ENCODE measurements at places on chromosomes 16 and 17.

GRCh38 chr17:51402899-51403298, 142.6 kb downstream of the UTP18 start:
- no peak for DNase-seq

DNA sequence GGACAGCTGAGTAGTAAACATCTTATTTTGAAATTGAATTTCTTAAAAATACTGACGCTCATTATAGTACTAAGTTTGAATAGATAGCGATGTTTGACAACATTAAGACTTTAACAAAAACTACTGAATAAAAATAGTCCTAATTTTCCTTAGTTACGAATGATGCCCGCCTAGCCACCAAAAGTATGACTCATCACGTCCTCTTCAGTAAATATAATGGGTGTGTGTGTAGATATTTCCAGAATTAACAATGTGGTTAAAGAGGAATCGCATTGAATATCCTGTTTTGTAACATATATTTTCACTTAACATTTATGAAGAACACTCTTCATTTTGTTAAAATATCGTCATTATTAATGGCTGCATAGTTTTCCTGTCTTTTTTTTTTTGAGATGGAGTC, 187.6 kb downstream of the MYO1D start:
- no peak for DNase-seq

GRCh38 chr16:1026057-1026783, 44.6 kb downstream of the SOX8 start:
- no peak for DNase-seq

DNA sequence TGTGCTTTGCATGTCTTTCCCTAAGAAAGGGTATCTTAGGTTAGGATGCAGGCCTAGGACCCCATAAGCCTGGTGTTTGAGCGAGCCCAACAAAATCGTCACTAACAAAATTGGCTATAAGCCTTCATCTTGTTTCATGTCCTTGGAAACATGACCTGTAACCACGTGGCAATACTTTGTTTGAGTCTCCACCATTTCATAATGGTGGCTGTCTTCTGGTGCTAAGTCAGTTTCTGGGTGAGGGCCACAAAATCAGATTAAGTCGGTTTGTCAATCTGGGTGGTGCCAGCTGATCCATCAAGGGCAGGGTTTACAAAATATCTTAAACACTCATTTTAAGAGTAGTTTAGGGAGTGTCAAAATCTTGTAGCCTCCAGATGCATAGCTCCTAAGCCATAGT, 33.0 kb downstream of the C16orf54 start:
- DNase-seq, result no peak

- DNase-seq, result no peak
Observed at GRCh38 chr17:63837480-63837879, 5.0 kb downstream of the SMARCD2 start.

- no peak for DNase-seq
Observed at GRCh38 chr17:15405058-15405415, 62.4 kb downstream of the CDRT4 start.

GRCh38 chr16:85607796-85608514, 5.2 kb upstream of the GSE1 start:
- no peak for DNase-seq

DNA sequence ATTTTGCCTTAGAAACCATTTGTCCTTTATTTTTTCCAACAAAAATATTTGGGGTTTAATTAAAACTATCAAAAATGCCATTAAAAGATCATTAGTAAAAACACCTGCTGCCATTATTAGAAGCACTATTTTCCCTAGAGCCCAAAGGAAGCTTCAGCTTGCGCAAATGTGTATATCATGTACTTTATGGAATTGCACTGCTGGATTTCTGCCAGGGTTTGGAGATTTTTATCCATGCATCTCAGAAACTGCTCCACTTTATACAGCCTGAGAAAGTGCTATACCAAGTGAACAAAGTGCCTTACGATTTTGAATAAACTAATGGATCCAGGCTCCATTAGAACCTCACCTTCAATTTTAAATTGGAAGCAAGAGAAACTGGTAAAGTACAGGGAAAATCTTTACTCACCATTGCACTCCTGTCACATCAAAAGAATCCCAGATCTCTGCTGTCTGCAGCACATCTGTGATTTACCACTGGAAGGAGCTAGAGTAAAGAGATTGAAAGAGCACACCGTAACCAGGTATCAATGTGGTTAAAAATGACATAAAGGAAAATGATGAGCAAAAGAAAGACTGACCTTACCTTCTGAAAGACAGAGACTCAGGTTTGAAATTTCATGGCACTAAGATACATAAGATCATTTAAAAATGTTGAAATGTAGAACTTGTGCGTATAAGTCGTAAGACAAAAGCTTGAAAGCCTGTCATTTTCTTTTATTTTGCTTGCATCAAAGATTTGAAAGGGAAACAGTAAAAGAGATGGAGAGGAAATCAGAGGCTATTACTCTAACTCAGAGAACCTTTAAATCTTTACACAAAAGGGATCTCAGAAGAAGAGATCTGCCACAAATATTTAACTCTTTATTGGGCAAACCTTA, 678.1 kb upstream of the GOT2 start:
- DNase-seq, result no peak

GRCh38 chr16:51565184-51565583, 414.1 kb upstream of the SALL1 start:
- no peak for DNase-seq
